ENCODE measurements at places on chromosomes 16 and 17. TPM values are rescaled to one million over a fixed set of nuclear protein-coding genes. Genes with fewer than 3 reads are reported as not detected.

GRCh38 chr17:7476494-7476893 lies 2.9 kb downstream of the ZBTB4 start:
- DNase-seq: no peak

- no peak for DNase-seq
Measured at GRCh38 chr16:72739577-72739976, 308.4 kb downstream of the ZFHX3 start.

DNA sequence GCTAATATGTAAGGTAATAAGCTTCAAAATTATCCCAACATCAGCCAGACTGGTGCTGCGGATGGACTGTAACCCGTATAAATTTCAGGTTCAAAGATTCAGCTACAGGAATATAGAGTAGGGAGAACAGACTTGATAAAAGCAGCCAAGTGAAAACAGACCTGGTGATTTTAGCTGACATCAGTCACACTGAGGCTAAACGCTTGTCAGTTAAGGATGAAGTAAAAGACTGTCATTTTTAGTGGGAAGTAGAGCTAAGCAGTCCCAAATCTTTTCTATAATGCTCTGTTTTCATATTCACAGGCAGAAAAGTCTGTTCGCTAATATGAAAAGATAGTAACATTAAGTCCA lies 35.4 kb downstream of the CMTM4 start:
- DNase-seq: no peak

GRCh38 chr17:11624976-11625375 lies 26.7 kb downstream of the DNAH9 start:
- no peak for DNase-seq

DNA sequence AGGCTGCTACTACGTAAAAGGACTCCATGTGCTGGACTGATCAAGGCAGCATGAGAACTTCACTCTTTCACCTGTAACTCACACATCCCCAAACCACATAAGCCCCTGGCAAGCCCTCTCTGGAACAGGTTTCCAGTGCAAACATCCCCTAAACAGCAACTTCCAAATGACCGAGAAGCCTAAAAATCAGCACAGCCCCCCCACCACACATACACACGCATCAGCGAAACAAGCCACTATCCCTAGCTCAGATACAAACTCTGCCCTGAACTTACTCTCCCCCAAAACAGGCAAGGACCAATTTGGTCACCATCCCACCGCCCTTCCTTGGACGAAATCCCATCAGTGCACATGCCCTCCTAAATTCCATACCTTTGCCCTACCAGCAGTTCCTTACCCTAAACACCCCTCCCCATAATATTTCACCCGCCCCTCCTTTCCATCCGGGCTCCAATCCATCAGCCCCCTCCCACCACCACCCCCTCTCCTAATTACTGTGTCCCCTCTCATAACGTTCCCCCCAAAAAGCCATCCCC lies 735 bp downstream of the LSM12 start:
- DNase-seq: peak; percentile 26

- no peak for DNase-seq
Measured at GRCh38 chr16:69169607-69170352, 17.2 kb upstream of the SNTB2 start.

GRCh38 chr17:49290690-49291359 lies 60.2 kb upstream of the PHOSPHO1 start:
- peak; percentile 61 for DNase-seq

- peak; percentile 37 for DNase-seq
Measured at GRCh38 chr16:10951026-10951425, 6.7 kb downstream of the CLEC16A start.

DNA sequence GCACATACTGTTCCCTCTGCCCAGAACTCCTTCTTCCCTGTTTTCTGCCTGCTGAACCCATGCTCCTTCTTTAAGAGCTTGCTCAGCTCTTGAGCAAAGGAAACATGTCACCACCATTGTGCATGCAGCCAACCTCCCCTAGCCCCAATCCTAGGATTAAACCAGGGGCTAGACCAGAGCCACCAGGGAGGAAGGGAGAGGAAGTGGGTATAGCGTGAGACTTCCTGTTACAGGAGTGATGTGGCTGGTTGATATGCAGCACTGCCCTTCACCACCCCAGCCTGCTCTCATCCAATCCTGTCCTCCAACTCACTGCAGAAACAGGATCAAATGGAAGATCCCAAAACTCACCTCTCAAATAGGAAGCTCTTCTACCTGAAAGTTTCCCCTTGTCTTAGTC lies 67.1 kb upstream of the CDH5 start:
- DNase-seq: no peak

DNA sequence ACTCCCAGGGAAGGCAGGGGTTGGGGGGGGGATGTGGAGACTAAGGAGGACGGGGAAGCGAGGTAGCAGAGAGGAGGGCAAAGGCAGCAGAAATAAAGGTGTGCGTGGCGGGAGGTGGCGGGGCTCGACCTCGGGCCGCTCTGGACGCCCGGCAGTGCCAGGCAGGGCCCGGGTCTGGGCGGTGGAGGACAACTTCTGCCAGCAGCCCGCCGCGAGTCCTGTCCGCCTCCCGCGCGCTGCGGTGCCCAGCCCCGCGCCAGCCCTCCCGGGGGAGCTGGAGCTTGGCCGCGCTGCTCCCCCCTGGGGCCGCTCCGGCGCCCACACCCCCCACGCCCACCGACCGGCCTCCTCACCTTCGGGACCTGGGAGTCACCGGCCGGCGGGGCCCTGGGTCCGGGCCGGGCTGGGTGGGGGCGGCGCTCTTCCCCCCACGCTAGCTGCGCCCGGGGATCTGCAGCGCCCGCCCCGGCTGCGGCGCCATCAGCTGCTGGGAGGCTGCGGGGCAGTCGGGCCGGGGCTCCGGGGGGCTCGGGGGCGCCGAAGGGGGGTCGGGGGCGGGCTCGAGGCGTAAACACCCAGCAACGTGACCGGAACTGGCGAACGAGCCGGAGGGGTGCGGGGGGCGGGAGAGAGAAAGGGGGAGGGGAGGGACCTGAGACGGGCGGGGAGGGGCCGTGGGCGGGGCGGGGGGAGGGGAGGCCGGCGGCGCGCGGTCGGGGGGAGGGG lies at the start of gene CCDC92B:
Gene CCDC92B (minus strand): TSS at position 595 of the 726 bp plus-strand sequence. CDS start 14,507 bp downstream, outside the sequence.
- DNase-seq: no peak

GRCh38 chr16:48635199-48635718 lies 25.3 kb upstream of the N4BP1 start:
- DNase-seq: no peak

DNA sequence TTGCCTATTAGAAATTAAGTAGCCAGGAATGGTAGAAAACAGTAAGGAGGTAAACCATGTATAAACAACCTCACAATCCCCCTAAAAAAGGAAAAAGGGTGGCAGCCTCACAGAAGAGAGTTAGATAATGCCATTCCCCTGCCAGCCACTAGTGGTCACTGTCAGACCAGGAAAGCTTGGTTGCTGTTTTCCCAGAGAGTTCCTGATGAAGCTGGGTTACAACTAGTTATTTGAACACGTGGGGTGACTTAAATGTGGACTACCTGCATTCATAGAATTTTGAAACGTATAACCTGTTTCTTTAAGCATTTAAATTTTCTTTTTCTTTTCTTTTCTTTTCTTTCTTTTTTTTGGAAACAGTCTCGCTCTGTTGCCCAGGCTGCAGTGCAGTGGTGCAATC lies 5.8 kb downstream of the GPRC5C start:
- DNase-seq: no peak

DNA sequence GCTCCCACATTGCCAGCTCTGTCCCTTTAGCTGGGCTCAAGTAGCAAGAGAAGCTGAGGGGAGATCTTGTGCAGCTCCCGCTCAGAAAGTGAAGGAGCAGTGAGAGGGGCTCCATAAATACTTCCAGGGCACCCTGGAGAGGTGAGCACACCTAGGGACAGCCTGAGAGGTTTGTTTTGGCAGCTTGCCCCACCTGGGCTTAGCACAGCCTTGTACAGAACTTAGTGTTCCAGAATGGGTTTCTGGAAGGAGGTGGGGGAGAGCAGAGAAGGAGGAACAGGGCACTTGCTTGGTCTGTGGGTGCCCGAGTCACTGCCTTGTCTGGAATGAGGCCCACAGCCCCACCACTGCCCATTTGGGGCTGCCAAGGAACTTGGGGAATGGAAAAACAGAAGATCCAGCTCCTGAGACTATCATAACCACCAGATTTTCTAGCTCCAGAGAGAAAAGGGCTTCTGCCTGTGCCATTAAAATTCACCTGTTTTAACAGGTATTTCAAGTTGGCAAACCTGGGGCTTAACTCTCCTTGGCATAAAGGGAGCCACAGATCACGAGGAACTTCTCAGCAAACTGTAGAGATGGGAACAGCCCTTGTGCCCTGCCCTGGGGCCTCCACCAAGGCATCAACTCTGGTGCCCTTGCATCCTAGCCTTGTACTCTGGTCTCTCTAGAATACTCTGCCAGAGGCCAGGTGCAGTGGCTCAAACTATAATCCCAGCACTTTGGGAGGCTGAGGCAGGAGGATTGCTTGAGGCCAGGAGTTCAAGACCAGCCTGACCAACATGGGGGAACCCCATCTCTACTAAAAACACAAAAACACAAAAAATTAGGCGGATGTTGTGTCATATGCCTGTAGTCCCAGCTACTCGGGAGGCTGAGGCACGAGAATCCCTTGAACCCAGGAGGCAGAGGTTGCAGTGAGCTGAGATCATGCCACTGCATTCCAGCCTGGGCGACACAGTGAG lies 1.9 kb downstream of the PRR15L start:
- DNase-seq: no peak

- no peak for DNase-seq
Measured at GRCh38 chr17:71667661-71668060, 453.2 kb upstream of the SOX9 start.

GRCh38 chr17:57302690-57303465 lies 46.6 kb downstream of the MSI2 start:
- no peak for DNase-seq

GRCh38 chr16:30051518-30051917 lies 14.0 kb upstream of the ALDOA start:
- DNase-seq: no peak

GRCh38 chr16:81586417-81586816 lies 141.8 kb downstream of the CMIP start:
- no peak for DNase-seq

DNA sequence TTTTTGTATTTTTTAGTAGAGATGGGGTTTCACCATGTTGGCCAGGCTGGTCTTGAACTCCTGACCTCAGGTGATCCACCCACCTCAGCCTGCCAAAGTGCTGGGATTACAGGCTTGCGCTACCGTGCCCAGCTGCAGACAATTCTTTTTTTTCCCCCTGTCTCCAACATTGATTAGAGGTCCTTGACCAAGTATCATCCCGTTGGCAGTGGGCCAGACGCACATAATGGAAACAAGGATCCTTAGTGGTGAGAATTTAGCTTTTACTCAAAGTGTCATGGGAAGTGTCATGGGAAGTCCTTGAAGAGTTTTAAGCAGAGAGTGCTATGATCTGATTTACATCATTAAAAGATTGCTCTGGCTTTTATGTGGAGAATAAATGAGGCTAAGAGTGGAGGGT lies 2.1 kb upstream of the FBXO47 start:
- DNase-seq: no peak

DNA sequence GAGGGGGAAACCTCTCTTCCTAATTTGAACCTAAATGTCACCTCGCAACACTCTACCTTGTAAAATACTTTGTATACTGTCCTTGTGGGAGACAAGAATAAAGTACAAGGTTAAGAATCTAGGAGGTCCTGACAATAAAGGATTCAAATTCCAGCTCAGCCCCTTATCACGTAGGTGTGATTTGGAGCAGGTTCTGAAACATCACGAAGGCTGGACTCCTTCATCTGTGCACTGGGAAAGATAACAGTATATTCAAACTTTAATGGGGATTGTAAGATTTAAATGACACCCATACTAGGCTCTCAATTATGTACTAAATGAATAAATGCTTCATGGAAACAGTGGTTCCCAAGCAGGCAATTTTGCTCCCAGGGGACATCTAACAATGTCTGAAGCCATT lies 2.1 kb downstream of the TXNDC11 start:
- DNase-seq: no peak

GRCh38 chr16:31333686-31334649 lies 21.0 kb upstream of the ITGAX start:
- DNase-seq: peak; percentile 16

DNA sequence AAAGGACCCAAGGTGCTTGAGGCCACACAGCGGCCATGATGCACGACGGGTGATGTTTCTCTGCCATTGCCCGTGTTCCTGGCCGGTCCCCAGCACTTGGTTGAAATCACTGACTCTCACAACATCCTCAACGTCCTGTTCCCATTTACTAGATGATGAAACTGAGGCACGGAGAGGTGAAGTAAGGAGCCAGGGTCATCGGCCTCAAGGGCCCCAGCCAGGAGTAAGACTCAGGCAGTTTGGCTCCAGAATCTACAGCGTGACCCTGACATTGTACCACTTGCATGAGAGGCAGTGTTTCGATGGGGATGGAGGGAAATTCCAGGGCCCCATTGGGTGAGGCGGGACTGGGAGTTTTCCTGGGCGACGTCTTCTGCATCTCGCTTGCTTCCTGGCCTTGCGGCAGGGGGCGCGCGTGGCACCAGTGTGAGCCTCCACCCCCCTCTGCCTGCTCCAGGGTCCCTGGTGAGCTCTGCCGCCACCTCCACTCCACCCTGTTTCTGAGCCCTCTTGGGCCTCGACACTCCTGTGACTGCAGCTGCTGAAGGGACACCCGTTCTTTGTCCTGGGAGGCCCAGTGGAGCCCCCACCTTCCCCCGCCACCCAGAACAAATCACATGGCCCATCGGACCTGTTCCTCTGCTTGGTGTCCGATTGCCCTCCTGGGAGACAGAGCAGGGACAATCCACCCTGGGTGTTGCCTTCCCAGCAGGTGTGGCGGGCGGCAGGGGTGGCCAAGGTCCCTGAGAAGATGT lies 133.0 kb upstream of the GSE1 start:
- peak; percentile 67 for DNase-seq

GRCh38 chr16:12543700-12544476 lies 259.8 kb downstream of the CPPED1 start:
- DNase-seq: no peak

- no peak for DNase-seq
Measured at GRCh38 chr17:71649941-71650350, 470.9 kb upstream of the SOX9 start.

DNA sequence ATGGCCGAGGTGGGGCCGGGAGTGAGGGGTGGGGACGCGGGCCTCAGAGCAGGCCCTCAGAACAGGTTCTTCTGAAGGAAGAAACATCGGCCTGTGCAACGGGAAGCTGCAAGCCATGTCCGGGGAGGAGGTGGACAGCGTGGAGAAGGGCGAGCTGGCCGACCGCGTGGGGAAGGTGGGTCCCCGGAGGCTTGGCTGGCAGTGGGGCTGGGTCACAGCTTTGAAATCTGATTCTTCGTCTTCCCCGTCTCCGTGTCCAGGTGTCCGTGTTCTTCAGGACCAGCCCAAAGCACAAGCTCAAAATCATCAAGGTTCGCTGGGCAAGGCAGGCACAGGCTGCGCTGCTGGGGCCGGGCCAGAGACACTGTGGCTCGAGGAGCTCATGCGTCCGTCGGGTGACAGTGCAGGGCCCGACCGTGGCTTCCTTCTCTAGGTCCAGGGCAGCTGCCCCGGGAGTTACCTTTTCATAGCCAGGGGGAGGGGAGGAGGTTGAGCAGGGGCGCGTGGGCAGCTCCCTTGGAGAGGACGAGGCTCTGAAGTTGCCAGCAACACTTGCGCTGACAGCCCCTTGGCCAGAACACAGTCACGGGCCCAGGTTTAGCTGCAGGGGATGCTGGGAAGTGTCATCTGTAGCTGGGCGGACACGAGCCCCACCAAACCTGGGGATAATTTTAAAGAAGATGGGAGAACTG lies 51.3 kb downstream of the MEAK7 start:
- no peak for DNase-seq

- DNase-seq: peak; percentile 74
Measured at GRCh38 chr17:69523244-69523861, 108.9 kb downstream of the MAP2K6 start.

CYB5D1 gene
- total RNA-seq: 12.8 TPM

SOST gene
- not detected for total RNA-seq

EPN3 gene
- total RNA-seq: 7.5 TPM

ACTG1 gene
- 1,628 TPM for total RNA-seq

RAB26 gene
- not detected for total RNA-seq

SCRN2 gene
- total RNA-seq: 26.8 TPM

SLC12A3 gene
- not detected for total RNA-seq
